Calu3 (cell line): ENCODE measurements at places on chromosomes 1 and 21. TPM values are rescaled to one million over a fixed set of nuclear protein-coding genes. Genes with fewer than 3 reads are reported as not detected.
A peak's percentile ranks its signal among the peaks of the same experiment; 100 is the strongest.

- no peak for DNase-seq
These were observed 3.4 kb downstream of the CBR1 start for GRCh38 chr21:36073181-36073580.

DNA sequence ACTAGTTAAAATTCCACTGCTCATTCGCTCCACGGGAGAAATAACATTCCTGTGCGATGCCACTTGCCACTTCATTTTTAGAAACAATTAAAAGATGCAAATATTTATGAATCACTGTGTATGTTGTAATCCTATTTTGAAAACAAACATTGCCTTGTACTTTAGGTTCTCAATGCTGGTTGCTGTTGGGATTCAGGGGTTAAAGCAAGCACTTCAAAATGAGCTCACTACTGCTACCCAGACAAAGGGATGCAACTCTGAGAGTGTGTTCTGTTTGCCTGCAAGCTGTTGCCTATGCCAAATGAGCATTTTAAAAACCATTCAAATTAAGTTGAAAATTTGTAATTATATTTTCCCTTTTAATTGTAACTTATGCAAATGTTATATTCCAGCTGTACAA lies 87.5 kb downstream of the RWDD3 start:
- DNase-seq: no peak

DNA sequence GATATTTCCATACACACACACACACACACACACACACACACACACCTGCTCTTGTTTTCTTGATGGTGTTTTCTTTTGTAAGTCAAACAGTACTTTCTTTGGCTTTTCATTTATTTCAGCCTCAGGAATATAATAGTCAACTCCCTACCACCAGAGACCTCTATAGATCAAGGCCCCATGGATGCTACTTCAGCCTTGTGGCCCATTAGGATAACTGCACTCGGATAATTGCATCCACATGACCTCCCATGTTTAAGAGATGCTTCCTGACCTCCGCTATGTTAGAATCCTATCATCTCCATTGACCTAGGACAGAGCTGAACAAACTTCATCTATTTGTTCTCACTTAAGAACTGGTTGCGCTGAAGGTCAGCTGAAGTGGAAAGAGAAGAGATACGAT lies 1094.0 kb upstream of the B3GALT2 start:
- no peak for DNase-seq

- DNase-seq: peak; percentile 99
These were observed at the start of gene PRKAB2 for GRCh38 chr1:147172168-147173016. Gene PRKAB2 (minus strand): TSS chr1:147172470. CDS start chr1:147172144, 326 bp downstream.

DNA sequence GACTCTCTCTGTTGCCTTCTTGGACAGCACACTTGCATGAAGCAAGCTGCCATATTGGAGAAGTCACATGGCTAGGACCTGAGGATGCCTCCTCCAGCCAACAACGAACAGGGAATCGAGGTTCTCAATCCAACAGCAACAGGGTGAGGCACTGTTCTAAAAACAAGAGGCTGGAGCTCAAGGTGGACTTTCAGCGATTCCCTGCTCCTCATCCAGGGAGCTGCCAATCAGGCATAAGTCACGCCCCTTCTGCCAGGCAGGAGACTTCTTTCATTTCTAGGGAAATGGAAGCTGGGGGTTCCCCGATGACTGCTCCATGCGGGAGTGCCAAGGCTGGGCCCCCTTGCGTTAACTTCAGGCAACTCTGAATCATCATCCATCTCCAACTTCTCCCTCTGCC lies 22.7 kb upstream of the IFNAR1 start:
- no peak for DNase-seq

GRCh38 chr1:162369571-162369970 lies 7.1 kb downstream of the SPATA46 start:
- no peak for DNase-seq

DNA sequence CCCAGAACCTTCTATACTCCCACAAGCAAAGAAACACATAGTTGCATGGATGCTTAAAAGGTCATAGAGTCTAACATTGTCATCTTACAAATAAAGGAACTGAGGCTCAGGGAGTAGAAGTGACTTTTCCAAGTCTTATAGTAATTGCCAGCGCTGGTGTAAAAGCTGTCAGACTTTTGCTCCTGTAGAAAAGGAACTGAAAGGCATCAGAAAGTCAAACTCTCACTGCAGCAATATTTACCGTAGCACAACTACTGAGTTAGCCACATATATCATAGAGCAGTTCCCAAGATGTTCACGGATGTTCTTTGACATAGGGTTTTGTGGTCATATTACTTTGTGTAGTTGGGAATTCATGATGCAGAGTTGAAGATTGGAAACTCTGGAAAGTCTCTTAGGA lies 16.6 kb upstream of the USP24 start:
- no peak for DNase-seq

DNA sequence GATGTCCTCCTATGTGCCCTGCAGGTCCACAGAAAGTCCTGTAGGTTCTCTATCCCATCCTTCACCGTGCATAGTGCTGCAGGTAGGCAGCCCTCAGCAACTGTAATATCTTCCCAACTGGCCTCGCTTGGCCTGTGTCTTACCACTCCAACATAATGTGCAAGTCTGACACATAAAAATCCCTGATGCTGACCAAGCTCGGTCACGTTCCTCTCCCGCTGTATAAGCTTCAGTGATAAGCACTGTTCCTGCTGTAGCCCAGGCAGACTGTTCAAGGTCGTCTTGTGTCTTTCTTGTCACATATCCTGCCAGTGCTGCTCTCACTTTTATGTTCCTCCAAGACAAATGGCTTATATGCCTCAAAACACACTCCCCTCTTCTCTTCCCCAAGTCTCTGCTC lies 19.4 kb upstream of the KCNE1 start:
- no peak for DNase-seq

GRCh38 chr1:161229896-161230295 lies 4.0 kb downstream of the TOMM40L start:
- DNase-seq: no peak

- no peak for DNase-seq
These were observed 97.9 kb downstream of the OBSCN start for GRCh38 chr1:228305721-228306152.

DNA sequence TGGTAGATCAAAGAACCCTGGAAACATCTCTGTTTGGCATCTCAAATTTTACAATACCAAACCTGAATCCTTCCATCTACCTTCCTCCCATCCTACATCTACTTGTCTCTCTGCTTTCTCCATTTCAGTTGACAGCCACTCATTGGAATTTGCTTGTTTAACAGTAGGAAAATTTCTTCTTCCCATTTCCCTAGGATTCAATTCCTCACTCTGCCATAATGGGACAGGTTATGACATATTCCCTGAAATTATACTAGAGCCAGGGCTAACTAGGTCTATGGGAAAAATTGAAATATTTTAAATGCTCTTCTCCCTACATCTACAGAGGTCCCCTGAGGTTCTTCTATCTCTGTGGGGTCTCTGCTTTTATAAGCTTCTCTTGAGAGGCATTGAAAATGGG lies 257.7 kb downstream of the KCNH1 start:
- DNase-seq: no peak

GRCh38 chr1:162485236-162485635 lies 12.4 kb upstream of the UHMK1 start:
- DNase-seq: no peak

DNA sequence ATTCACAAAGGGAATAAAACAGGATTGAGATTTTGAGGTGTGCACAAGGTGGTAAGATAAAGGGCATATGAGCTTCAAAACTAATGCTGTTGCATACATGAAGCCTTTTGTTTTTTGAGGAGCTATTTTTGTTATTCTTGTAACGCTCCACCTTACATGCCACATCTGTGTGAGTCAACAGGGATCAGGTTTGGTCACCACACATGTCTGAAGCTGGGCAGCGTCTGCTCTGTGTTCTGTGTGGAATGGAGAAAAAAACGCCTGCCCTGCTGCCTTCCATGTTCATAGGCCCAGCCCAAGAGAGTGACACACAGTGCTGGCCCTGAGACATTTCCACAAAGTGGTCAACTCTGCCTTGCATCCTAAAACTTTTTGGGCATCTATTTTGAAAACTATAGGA lies 67.7 kb downstream of the MPZL1 start:
- DNase-seq: no peak

DNA sequence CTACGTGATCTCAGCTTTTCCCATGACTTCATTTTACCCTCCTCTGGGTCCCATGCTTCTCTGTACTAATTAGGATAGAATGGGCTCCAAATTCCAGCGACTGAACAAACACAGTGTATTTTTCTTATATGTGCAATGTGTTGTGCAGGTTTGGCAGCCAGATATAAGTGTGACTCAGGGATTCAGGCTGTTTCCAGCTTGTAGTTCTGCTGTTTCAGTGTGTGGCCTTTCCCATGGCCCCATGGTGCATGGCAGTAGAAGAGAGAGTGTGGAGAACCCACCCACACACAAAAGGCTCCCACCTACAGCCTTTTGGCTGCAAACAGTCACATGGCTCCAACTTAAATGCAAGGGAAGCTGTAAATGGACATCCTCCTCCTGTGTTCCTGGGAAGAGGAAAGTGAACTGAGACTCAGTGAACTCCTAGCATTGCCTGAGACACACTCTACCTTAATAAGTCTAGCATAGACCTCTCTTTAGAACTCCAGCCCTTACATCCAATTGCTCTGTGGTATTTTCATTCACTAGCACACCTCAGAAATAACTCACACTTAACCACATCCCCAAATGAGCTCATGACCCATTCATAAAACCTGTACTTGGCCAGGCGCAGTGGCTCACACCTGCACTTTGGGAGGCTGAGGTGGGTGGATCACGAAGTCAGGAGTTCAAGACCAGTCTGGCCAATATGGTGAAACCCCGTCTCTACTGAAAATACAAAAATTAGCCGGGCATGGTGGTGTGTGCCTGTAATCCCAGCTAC lies 58.7 kb downstream of the KIAA0040 start:
- no peak for DNase-seq

- peak; percentile 49 for DNase-seq
These were observed 12.3 kb downstream of the NES start for GRCh38 chr1:156664767-156665411.

DNA sequence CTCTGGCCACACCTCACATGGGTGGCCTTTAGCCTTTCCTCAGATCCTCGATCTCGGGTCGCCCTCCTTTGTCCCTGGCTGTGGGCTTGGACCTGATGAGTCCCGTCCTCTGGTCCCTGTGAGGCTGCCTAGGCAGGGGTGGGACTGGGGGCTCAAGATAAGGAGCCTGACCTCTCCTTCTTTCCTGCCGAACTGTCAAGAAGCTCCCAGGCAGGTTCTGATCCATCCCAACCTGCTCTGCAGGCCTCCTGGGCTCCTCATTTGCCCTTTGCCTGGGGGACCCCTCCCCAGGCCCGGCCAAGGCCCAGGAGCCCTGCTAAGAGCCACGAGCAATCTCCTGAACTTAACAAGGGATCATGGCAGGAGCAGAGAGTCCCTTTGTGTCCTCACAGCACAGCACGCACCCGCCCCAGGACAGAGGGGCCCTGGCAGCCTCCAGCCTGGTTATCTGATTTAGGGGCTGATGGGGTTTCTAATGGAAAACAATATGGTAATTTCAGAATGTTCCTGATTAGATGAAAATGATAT lies 82.4 kb upstream of the POU3F1 start:
- DNase-seq: no peak

- DNase-seq: peak; percentile 34
These were observed 2.8 kb downstream of the RAB4A start for GRCh38 chr1:229273507-229274232.

DNA sequence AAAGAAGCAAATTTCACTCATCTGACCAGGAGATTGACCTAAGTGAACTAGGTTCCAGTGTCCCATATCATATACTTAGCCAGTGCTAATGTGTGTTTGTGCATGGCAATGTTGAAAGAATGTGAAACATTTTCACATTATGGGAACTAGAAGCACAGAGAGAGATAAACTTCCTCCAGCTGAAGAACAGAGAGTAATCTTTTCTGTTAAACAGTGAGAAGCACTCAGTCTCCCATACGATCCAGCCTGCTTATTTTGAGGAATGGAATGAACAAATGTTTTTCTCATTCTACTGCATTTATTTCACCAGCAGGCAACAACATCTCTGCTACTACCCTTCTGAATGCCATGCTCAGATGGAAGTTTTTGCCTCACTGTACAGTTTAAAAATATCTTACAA lies 170.5 kb downstream of the TTLL7 start:
- no peak for DNase-seq

- no peak for DNase-seq
These were observed 25.9 kb downstream of the RUNX3 start for GRCh38 chr1:24903955-24904730.

DNA sequence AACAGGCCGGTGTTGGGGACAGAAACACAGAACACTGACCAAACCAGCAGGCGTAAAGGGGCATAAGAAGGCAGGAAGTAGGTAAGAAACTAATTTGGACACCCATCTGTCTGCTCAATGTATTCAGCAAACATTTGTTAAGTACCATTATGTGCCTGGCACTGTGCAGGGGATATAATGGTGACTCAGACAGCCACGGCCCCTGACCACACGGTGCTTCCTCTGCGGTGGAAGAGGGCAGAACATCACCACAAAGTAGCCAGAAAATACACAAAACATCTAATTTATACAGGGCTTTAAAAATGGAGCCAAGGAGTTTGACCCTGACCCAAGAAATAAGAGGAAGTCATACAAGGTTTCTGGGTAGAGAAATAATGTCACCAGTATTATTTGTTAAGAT lies 12.9 kb downstream of the DNAJC11 start:
- DNase-seq: no peak

DNA sequence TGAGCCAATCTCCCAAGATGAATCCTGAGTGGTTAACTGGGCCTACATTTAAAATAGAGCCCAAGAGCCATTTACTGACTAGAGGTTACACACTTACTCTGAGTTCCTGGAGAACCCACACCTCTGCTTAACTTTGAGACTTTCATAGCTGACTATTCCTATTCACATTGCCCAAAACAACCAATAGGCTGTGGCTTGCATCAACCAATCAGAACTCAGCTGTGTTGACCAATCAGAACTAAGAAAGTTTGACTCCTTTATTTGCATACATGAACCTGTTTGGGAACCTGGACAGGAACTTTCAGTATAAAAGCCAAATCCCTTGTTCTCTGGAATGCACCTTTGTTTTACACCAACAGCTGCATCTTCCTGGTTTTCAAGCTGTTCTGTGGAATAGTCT lies 9.5 kb downstream of the ZSWIM5 start:
- DNase-seq: no peak

DNA sequence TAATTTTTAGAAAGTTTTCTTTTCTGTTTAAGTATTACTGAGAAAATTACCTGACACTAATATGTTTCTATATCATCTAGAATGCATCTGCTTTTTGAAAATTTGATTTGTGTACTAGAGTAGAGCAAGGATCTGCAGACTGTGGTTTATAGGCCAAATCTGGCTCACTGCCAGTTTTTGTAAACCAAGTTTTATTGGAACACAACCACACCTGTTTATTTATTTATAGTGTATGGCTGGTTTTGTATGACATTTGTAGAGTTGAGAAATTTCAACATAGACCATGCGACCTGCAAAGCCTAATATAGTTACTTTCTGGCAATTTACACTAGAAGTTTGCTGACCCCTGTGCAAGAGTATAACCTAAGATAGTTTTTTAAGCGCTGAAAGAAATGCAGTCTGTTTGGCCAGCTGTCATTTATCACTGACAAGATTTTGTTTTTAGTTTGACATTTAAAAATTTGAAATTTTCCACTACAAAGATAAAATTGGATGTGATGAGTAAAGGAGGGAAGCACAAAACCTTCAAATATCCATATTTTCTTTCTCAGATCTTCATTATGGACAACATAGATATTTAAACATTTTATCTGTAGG lies 36.1 kb upstream of the CACYBP start:
- no peak for DNase-seq

Gene SPRR2A
- total RNA-seq: not detected in 2 replicates

Gene TBX19
- total RNA-seq: 3.3 and 3.5 TPM in 2 replicates

Gene CDK11B
- 24.2 and 24.9 TPM in 2 replicates for total RNA-seq

Gene CRTC2
- 39.5 and 52.1 TPM in 2 replicates for total RNA-seq

Gene BMP8B
- total RNA-seq: 6.2 and 6.8 TPM in 2 replicates

Gene HES3
- total RNA-seq: not detected in 2 replicates

Gene LCE2B
- not detected in 2 replicates for total RNA-seq

Gene KCNH1
- not detected in 2 replicates for total RNA-seq

Gene C1orf116
- 106 and 124 TPM in 2 replicates for total RNA-seq

Gene FCRLA
- not detected in 2 replicates for total RNA-seq
